Right lung (tissue), 10 donors: ENCODE measurements at places on chromosomes 6 and 20. TPM values are rescaled to one million over a fixed set of nuclear protein-coding genes. Genes with fewer than 3 reads are reported as not detected.

SPDEF gene
- 1.2 TPM for polyA plus RNA-seq

DNA sequence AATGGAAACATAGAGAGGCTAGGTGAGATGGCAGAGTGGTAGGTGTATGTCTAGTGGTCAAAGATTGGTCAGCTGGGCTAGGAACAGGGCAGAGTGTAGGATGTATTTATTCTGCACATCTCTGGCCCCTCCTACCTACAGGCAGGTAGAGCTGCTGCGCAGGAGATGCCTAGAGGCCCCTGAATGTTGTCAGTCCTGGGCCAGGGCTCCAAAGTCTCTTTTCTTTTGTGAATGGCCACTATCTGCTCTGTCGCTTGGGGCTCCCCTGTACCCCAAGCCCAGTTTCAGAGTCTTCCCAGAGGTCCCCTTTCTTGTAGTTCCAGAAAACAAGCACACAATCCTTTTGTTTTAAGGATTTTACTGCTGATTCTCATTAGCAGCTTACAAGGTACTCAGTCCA lies 5.0 kb downstream of the TSPO2 start:
- DNase-seq = no peak

GRCh38 chr6:3444276-3445088 lies 12.4 kb downstream of the SLC22A23 start:
- DNase-seq = no peak

DNA sequence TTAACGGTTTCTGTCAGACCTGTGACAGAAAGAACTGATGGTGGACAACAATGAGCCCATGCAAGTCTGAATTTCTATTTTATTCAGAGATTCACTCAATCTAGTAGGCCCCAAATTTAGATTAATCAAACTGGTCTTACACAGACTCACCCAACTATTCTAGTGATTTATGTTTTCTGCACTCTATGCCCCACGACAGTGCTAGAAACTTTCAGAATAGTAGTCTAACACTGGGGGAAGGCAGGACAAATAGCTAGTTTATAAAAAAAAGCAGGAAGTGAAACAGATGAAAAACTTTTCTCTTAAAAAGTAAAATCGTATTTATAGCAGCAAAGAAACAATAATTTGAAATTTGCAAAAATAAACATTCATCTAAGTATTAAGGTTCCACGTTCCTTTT lies 5.0 kb downstream of the TCP11 start:
- no peak for DNase-seq

DNA sequence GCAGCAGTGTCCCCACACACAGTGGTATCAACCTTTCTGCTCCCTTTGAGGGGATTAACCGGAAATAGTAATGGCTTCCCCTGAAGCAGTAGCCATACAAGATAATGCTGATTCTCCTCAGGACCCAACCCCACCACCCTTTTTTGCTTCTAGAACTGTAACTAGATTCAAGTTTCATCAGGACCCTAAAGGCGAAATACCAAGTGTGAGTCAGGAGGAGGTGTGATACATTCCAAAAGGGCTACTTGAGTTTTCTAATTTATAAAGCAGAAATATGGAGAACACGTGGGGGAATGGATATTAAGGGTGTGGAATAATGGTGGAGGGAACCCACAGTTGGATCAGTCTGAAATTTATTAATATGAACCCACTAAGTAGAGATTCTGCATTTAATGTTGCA lies 51.5 kb upstream of the CAP2 start:
- DNase-seq = no peak

GRCh38 chr6:53929041-53929820 lies 134.4 kb downstream of the LRRC1 start:
- DNase-seq = no peak

GRCh38 chr6:117494283-117494682 lies 11.8 kb downstream of the DCBLD1 start:
- DNase-seq = no peak

DNA sequence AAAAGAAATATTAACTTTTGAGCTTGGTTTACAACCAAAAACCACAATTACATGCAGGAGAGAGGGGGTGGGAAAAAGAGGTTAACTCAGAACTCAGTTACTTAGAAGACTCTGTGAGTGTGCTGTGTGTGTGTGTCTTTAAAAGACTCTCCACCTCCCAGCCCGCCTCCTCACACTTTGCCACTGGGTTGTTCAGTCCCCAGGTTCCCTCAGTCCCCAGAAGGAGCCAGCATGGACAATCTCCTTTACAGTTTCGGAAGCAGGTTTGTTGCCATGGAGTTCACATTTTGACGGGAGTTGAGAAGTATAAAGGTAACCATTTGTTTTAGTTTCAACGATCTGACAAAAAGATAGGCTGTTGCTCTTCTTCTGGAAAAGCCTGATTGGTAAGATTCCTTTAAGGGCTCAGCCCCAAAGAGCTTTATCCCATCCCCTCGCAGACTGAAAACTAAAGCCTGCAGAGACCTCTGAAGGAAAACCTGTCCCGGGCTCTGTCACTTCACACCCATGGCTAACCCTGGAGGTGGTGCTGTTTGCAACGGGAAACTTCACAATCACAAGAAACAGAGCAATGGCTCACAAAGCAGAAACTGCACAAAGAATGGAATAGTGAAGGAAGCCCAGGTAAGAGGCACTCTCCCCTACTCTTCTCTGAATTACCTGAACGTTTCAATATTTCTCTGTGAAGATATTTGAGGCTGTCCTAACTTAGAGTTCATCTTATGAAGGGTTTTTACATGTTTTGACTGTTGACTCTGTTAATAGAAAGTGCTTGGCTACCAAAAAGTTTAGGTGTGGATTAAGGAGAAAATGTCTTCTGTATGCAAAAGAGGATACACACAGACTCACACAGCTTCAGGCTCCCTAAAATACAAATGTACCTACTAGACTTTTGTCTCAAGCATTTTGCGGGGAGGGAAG lies at the start of gene SPTLC3:
Gene SPTLC3, plus strand, starts transcription at position 212 of the 921 bp plus-strand sequence. Its CDS starts 296 bp downstream, at position 508.
- DNase-seq = peak; percentile 46

GRCh38 chr20:35582741-35583404 lies 32.8 kb upstream of the SPAG4 start:
- DNase-seq = no peak

KHDRBS2 gene
- 8.1 TPM for polyA plus RNA-seq

DNA sequence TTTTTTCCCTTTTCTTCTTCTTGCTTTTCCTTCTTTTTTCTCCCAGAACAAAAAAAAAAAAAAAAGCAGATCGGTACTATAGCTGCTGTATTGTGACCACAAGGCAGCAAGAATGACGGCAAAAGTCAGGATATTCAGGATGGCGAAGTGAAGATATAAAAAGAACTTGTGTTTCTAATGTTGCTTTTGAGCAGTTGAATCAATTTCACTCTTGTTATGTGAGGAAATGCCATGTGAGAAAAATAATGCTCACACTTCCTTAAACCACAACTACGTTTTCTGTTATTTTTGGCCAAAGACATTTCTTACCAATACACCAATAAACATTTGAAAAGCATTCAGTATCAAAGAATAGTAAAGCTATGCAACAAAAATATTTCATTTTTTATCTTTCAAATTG lies 510.5 kb downstream of the HACE1 start:
- no peak for DNase-seq

CPXM1 gene
- polyA plus RNA-seq = 78.3 TPM

- DNase-seq = no peak
These were observed 19.7 kb downstream of the BCAS4 start for GRCh38 chr20:50814438-50815161.

GRCh38 chr20:50794181-50794845 lies 548 bp upstream of the BCAS4 start:
- no peak for DNase-seq
